ENCODE measurements at places on chromosomes 6 and 20. TPM values are rescaled to one million over a fixed set of nuclear protein-coding genes. Genes with fewer than 3 reads are reported as not detected.

DNA sequence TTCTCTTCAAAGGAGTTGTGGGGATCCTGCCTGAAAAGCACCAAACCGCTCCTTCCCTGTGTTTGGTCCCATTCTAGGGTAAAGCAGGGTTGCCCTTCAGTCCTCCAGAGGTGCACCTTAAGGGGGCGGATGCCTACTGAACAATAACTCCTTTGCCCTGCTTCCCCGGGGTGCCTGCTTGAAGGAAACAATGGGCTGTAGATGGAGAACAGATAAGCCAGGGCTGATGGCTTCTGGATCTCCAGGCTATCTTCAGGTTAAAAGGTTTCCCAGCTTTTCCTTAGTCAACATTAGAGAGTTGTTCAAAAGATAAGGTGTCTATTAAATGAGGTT, 5.4 kb upstream of the PRDM1 start:
- DNase-seq, result no peak

GRCh38 chr20:12270863-12271262, 353.2 kb downstream of the BTBD3 start:
- DNase-seq, result no peak

DNA sequence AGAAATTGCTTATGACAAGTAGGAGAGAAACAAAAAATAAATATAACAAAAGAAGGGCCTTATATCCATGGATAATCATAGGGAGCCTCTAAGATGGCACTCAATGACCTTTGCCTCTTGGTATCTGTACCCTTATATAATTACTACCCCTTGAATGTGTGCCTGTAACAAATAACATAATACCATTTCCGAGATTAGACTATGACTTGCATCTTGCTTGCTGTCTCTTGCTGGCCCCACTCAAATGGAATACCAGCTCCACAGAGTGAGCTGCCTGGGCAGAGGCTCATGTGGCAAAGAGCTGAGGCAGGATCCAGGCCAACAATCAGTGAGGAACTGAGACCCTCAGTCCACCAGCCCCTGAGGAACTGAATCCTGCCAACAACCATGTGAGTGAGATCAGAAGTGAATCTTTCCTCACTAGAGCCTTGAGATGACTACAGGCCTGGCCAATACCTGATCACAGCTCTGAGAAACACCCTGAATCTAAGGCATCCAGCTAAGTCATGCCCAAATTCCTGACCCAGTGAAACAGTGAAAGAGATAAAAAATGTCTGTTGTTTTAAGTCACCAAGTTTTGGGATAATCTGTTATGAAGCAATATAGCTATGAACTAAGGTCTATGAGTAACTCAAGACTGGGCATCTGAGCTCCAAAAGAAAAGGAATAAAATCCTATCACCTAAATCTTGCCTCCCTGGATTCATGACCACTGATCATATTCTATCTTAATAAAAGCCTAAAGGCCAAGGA, 5.5 kb downstream of the KATNA1 start:
- no peak for DNase-seq

DNA sequence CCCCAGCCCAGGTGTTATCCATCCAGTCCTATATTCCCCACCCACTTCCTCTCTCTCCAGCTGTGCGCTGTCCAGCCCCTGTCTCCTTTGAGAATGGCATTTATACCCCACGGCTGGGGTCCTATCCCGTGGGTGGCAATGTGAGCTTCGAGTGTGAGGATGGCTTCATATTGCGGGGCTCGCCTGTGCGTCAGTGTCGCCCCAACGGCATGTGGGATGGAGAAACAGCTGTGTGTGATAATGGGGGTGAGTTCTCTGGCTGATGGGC, 1.1 kb downstream of the C2 start:
- no peak for DNase-seq

DNA sequence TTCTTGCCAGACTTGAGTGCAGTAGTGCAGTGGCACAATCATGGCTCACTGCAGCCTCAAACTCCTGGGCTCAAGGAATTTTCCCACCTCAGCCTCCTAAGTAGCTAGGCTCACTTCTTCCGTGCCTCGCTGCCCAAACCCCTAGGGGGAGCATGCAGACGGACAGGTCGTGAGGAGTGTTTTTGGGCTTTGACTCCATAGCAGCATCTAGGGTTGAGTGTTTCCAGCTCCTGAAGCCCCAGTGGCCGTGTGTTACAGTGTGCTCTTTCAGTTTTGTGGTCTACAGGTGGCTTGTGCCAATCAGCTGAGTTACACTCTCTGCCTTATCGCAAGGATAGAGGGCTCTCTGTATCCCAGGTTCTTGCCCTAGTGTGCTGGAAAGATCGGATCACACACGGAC, 33.4 kb downstream of the NCOA3 start:
- no peak for DNase-seq

DNA sequence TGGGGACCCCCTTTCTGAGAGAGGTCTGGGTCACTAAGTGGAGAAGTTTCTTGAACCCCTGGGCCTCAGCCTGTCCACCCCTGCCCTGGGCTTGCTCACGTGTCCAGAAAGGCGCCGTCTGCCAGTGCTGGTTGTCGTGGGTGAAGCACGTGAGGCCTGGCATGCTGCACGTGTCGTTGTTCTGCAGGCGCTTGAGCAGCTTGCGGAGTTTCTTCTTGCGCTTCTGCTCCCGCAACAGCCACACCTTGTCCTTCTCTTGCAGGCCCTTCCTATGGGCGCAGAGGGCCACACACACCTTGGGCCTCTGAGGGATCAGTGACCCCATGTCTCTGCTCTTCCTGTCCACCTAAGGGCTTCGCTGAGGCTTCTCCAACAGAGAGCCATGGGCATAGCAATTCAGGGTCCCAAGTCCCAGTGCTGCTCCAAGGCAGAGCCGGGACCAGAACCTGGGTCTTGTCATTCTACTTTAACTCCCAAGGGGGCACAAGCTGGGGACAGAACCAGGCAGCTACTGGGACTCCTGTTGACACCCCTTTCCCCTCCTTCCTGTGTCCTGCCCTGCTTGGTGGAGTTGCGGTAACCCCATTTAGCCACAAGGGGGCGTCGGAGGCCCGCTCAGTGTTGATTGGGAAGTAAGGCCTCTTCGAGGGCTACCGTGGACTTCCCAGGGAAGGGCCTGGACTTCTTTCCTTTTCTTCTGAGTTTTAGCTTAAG, 121.8 kb downstream of the SULF2 start:
- DNase-seq, result peak; percentile 75

DNA sequence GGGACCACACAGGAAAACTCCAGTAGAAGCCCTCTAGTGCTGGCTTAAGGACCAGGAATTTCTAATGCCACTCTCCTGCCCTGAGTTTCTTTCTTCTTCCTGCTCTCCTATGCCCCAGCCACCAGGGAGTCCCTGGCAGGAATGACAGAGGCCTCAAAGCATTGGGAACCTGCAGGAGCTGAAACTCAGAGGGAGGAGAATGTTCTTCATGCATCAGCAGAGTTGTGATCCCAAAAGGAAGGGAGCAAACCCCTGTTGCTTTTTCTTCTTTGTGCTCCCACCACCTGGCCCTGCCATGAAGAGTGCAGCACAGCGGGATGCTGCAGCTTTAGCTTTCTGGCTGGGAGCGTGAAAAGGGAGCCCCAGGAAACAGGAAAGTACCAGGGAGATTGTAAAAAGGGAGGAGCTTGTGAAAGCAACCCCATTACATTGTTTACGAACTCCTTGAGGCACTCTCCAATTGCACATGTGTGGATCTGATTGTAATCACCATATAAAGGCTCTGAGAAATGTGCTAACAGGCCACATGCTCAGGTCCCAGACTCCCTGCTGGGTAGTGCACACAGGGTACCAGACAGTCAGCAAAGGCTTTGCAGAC, 34.7 kb upstream of the FKBP1A start:
- peak; percentile 39 for DNase-seq

DNA sequence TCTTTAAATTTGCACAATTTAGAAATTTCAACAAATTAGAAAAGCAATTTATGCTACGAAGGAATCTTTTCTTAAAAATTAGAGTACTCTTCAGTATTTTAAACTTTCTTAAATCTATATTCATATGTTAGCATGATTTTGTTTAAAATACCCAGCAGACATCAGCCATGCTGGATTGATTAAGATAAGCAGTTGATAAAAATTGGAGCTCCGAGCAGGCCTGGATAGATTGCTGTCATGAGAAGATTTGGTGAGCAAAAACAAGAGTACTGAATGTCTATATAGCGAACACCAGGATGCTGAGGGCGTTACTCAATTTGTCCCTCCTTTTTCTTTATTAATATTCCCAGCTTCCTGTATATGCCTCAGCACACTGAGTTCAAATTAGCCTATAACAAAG, 108.4 kb upstream of the SLC35B3 start:
- no peak for DNase-seq

FNDC1 gene
- 0.02 TPM for total RNA-seq

SRPK1 gene
- total RNA-seq, result 57.0 TPM

DOP1A gene
- 7.4 TPM for total RNA-seq

All from A172 (cell line).